ENCODE measurements at places on chromosomes 16 and 17. TPM values are rescaled to one million over a fixed set of nuclear protein-coding genes. Genes with fewer than 3 reads are reported as not detected.

DNA sequence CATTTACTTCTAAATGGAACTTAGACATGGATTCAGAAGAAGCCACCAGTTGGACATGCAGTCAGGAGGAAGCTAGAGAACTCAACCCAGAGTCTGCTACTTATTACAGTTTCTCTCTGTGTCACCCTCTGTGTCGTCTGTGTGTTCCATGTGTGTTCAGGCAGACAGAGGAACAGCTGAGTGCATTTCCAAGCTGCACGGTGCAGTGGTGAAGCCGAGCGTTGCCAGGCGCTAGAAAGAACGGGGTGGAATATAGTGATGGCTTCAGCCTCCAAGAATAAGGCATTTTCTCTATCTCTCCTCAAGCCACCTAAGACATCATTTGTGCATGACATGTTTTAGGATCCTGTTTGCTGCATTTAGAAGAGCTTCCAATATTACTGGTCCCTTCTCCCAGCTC lies 101.1 kb upstream of the CCL2 start:
- no peak for ATAC-seq

GPR142 gene
- total RNA-seq = not detected

- no peak for ATAC-seq
Measured at GRCh38 chr16:31243734-31244670, 15.8 kb upstream of the ITGAM start.

- ATAC-seq = no peak
Measured at GRCh38 chr17:17071531-17072360, 29.5 kb downstream of the MPRIP start.

PLCG2 gene
- 8.6 TPM for total RNA-seq

DNA sequence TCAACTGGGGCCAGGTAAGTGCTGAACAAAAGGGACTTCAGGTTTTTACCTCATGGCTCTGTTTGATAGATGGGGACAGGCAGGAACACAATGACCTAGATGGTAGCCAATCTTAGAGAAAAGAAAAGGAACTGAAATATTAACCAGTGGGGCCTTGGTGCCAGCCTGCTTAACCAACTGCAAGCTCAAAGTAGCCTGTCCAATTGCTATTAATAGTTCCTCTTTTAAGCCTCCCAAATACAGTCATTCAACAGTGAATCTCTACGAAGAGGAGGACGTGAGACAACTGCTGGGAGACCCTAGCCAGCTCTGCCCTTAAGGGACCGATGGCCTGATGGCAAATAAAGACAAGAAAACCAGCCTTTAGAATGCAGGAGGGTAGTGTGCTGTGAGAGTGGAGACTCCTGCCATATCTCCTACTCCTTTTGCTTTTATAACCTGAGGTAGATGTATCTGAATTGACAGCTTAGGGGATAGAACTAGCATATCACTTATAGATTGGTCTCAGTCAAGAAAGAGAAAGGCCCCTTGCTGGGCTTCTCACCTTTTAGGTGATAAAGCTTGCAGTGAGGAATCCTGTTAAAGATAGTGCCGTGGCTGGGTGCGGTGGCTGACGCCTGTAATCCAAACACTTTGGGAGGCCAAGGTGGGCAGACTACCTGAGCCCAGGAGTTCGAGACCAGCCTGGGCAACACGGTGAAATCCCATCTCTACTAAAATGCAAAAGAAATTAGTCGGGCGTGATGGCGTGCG lies 28.3 kb downstream of the ARSG start:
- no peak for ATAC-seq

GRCh38 chr16:74092336-74092735 lies 204.3 kb upstream of the PSMD7 start:
- no peak for ATAC-seq

GRCh38 chr17:82031885-82032627 lies 578 bp downstream of the RAC3 start:
- peak; percentile 54 for ATAC-seq

CPHXL2 gene
- total RNA-seq = not detected

ERN2 gene
- 0.36 TPM for total RNA-seq

GRIN2A gene
- not detected for total RNA-seq

CRISPLD2 gene
- total RNA-seq = 6.5 TPM

DNA sequence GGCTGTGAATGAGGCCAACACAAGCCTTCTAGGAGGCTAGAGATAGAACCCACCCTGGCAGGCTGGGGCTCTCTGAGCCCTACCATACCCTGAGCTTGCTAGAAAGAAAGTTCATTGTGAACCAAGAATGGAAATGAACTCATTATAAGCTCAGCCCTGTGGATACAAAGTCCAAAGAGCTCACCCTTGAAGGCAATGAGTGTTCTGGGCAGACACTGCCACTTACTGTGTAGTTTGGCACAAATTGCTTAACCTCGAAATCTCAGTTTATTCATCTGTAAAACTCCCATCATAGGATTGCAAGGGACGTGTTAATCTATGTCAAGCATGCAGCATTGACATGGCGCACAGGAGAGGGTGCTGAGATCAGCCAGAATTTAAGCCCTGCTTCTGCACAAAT lies 5.5 kb downstream of the KDM8 start:
- ATAC-seq = no peak

DNA sequence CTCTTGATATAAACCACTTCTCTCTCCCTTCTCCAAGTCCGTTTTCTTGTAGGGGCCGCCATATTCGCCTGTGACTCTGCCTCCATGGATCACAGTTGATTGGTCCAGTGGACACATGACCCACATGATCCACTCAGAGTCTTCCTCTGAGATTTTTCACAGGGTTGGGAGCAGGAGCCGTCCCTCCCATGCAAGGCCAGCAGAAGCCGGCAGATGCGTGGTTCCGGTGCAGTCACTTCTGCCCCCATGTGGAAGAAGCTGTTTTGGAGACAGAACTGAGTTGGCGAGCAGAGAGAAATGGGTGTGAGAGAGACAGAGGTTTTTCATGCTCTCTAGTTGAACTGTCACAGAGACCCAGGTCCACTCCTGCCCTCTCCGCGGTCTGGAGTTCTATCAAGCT lies 83.3 kb downstream of the C16orf95 start:
- ATAC-seq = no peak

TNFRSF17 gene
- total RNA-seq = 0.24 TPM

- no peak for ATAC-seq
Measured at GRCh38 chr17:21039839-21040575, 2.8 kb downstream of the USP22 start.

ABCC6 gene
- 0.08 TPM for total RNA-seq

GRCh38 chr16:56438038-56438437 lies 12.7 kb upstream of the AMFR start:
- peak; percentile 20 for ATAC-seq

DNA sequence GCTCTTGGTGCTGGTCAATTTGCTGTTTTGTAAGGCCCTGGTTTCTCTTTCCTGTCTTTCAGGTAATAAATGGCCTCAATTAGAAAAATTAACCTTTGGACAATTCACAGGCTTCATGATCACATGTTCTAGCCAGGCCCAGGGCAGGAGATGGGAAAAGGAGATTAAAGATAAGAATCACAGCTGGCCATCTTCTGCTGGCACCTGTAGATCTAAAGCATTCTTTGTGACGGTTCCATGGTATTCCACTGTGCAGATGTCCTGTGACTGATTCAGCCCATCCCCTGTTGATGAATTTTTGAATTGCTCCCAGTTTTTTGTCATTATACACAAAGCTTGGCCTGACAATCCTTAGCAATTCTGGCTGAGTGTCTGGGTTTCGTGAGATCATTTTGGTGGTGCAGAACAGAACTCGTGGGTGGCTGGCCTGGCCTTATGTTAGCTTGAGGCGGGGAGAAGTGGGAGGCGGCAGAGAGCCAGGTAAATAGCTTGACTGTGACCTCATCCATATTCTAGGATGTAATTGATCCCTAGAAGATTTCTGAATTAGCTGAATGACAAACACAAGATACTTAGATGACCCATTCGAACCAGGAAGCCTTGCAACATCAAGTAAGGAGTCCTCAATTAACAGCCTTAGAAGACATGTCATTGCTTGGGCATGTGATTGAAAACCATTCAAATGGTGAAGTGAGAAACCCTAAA lies 14.1 kb downstream of the TMC5 start:
- peak; percentile 65 for ATAC-seq

DNA sequence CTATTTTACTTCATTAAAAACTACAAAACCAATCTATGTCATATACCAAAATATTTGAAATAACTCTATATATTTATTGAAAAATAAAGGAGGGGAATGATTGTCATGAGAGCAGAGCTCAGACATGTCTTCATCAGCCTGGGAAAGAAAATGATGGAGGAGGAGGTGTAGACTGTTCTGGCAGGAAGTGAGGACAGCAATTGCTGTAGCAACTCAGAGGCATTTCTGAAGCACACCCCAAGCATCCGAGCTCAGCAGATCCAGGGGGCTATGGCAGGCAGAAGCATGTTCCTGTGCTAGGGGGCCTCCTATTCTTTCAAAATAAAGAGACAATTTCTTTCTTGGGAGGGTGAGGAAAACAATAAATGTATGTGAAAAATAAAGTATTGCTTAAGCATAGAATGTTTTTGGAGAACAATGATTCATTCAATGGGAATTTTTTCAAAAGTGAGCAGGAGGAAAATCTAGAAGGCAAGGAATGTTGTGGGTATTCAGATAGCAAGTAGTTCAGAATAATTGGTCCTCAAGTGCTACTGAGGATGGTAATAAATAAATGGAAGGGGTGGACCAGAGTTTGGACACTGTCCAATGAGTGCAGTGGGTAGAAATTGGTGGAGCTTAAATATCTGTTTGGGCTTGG lies 383.4 kb downstream of the CDH11 start:
- no peak for ATAC-seq

DNA sequence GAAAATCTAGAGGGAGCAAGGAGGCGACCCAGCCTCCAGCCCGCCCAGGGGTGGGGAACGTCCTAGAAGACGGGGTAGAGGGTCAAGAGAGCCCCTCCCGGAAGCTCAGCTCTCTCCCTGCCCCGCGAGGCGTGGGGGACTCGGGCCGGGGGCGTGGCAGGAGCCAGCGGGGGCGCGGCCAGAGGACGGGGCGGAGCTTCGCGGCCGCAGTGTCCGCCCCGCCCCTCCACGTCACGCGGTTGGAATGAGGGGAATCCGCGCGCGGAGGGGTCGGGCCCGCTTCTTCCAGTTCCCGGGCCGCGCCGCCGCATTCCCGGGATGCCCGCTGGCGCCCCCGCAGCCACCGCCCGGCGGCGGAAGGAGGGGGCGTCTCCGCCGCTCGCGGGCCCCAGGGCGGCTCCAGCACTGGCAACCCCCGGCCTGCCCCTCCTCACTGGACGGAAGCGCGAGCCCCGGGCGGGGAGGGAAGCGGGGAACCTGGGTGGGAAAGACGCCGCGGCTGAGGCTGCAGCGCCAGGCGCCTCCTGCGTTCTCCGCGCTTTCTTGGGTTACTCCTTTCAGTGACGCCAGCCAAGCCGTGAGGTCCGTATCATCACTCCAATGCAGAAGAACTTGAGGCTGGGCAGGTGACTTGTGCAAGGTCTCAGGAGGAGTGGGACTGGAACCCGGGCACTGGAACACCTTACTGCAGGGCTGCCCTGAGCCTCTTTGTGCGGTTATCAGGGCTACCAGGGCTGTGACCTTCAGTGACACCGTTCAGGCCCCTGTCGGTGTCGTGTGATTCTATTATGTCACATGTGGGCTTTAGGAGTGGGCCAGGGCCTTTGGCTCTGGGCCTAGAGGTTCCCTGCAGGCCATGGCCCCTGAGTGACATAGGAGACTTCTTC lies 4.3 kb downstream of the MYO1C start:
- ATAC-seq = peak; percentile 56

DNA sequence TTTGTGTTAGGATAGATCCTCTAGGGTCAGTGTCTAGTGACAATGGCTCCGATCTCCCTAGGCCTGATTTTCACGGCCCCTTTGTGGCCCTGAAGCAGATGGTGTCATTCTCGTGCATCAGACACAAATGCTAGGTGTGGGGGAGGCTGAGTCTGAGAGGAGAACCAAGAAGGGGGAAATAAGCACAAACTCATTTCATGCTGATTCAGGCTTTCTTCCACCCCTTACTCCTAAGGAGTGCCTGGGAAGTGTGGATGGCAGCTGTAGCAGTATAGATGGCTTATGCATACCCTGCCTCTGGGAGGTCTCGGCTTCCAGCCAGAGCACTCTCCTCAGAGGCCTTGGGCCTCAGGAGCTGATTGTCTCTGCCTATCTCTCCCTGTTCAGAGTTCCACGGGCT lies 1.8 kb upstream of the WNK4 start:
- ATAC-seq = no peak

SLC5A11 gene
- total RNA-seq = not detected
